Smooth muscle cell of the umbilical artery (primary cell): ENCODE measurements at places on chromosomes 4 and X. TPM values are rescaled to one million over a fixed set of nuclear protein-coding genes. Genes with fewer than 3 reads are reported as not detected.

DMRTC1 gene
- total RNA-seq, result not detected in 2 replicates

FGD1 gene
- 3.3 and 9.5 TPM in 2 replicates for total RNA-seq

HSFX3 gene
- not detected in 2 replicates for total RNA-seq

STPG2 gene
- total RNA-seq, result under 0.01 and 0.05 TPM in 2 replicates

KIAA1210 gene
- not detected in 2 replicates for total RNA-seq

ZNF674 gene
- 8.3 and 8.4 TPM in 2 replicates for total RNA-seq

TMEM131L gene
- total RNA-seq, result 10.4 and 15.6 TPM in 2 replicates

VSIG4 gene
- not detected in 2 replicates for total RNA-seq

SLC38A5 gene
- total RNA-seq, result 30.6 and 61.8 TPM in 2 replicates

ZNF157 gene
- 0.09 TPM in 1 of 2 replicates, not detected in the other for total RNA-seq

CEP135 gene
- total RNA-seq, result 8.3 and 11.2 TPM in 2 replicates

SLIT2 gene
- total RNA-seq, result 18.1 and 34.0 TPM in 2 replicates

TRIM75 gene
- not detected in 2 replicates for total RNA-seq
